ENCODE measurements at places on chromosomes 3 and 15. TPM values are rescaled to one million over a fixed set of nuclear protein-coding genes. Genes with fewer than 3 reads are reported as not detected.

Gene BFSP2
- not detected for polyA plus RNA-seq

Gene KY
- polyA plus RNA-seq = 96.9 TPM

Gene TRIM42
- polyA plus RNA-seq = not detected

Gene COL8A1
- 1.3 TPM for polyA plus RNA-seq

Gene PIGZ
- polyA plus RNA-seq = 1.6 TPM

Gene ARGFX
- not detected for polyA plus RNA-seq

Gene SCN11A
- 4.0 TPM for polyA plus RNA-seq

Gene FOXB1
- polyA plus RNA-seq = not detected
